Stimulated activated CD8-positive, alpha-beta memory T cell treated with anti-CD3 and anti-CD28 coated beads, Interleukin-2, amount 100 ng/mL, for 1 hour (primary cell): ENCODE measurements at places on chromosomes 4 and X.

- no peak for DNase-seq
These were observed 15.0 kb upstream of the NAT8L start for GRCh38 chr4:2044119-2044485.

- DNase-seq, result no peak
These were observed 32.7 kb downstream of the ACE2 start for GRCh38 chrX:15567886-15568616.

DNA sequence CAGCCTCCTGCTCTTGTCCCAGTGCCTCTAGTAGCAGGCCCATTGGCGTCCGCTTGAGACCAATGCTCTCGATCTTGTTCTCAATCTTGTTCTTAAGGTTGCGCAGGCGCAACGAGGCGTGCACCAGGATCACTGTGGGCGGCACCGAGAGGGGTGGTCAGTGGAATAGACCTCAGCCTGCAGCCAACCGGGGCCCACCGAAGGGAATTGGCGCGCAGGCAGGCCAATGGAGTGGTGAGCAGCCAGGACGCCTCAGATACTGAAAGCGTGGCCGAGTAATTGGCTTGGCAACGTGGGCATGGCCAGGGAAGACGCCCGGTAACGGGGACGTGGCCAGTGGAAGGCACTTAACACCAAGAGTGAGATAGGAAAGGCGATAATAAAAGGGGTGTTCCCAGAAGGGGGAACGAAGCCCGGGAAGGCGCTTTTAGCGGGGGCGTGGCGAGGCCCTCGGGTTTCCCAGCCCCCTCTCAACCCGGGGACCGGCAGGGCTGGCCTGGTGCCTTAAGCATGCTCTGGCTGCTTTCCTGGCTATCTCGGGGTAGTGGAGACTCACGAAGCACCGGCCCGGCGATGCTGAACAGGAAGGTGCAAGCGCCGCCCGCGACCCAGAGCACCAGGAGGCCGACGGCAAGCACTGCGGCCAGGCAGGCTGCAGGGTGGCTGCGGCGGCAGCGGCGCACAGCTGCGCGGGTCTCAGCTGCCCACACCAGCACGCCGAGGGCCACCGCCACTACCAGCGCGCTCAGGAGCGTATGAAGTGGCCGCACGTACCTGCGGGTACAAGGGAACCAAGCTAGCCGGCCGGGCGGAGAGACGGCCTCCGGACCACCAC is 1.7 kb downstream of the PRAF2 start:
- no peak for DNase-seq

DNA sequence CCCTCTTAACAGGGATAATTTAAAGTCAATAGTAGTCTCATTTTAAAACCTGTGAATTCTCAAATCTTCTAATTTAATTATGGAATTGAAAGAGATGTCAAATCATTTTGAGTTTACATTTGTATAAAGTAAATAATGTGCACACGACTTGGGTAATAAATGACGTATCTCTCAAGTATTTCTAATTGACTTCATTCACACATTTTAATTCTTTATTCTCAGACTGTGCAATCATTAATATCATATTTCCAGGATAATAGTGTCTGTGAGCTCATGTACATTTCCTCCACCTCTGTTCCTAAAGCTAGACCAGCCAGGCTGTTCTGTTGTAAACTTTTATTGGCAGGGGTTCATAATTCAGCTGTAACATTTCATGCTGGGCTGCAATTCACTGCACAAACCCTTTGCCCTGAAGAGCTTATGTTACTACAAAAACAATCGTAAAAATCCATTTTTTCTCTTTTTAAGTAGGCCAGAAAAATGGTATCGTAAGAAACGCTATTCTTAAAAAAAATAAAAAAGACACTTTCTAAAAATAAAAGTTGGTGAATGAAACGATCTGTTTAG is 1103.1 kb upstream of the TENM3 start:
- no peak for DNase-seq

GRCh38 chr4:119785963-119786362 is 157.4 kb upstream of the PDE5A start:
- no peak for DNase-seq

DNA sequence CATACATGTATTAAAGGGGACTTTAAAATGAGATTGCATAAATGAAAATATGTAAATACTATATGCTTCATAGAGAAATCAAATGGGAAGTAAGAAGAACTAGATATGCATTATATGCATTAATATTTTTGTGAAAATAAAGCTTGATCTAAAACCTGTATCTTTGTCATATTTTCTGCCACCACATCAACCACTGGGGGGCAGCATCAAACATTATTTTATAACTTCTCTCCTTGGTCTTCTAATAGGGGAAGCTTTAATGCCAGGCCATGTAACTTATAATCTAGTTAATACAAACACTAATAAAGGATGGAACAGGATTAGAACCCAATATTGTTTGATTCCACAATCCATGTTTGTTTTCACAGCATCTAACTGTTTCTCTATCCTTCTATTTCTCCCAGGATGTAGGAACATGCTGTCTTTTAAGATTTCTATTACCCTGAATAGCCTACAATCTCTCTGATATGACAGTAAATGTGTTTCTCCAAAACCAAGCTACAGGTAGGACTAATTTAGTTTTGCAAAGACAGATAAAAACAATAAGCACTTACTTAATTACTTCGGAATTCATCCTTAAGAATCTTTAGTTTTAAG is 10.0 kb downstream of the QRFPR start:
- no peak for DNase-seq

DNA sequence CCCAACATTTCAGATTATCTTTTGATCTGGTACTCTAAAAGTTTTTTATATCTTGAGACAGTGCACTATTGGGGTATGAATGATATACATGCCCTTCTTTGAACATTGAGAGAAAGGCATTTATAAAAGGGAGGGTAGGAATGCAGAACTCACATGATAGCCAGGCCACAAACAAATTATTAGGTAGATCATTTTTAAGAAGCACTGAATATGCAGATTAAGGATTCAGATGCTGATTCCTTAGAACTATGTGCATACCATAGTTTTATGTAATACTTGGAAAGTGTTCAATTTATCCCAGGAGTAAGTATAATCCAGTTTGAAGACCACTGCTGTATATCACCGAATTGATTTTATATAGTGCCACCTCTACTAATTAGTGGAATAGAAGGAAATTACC is 18.6 kb downstream of the CEP135 start:
- DNase-seq, result no peak

DNA sequence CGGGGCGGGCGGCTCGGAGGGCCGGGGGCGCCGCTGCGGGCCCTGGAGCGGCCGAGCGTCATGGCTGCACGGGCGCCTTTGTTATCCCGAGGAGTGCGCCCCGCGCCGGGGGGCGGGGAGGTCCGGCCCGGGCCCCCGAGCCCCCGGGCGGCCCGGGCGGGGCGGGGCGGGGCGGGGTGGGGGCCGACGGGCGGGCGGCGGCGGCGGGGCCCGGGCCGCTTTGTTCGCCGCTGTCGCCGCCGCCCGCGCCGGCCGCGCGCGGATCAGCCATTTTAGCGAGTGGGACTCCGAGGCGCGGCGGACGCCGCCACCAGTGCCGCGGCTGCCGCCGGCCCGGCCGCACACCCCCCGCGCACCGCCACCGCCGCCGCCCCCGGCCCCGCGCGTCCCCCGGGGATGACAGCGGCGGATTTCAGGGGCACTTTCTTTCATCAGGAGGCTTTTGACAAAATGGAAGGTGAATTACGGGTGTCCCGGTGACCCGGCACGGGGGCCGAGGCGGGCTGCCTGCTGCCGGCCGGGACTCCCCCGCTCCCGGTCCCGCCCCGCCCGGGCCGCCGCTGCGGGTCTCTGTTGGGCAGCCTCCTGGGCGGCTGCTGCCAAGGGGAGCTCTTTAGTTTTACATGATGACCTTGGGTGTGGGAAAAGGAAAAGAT is 1.2 kb downstream of the HMGB3 start:
- DNase-seq, result no peak

- DNase-seq, result no peak
These were observed 20.3 kb downstream of the ATP2B3 start for GRCh38 chrX:153537526-153538295.

GRCh38 chr4:13533670-13534343 is 10.5 kb downstream of the NKX3-2 start:
- no peak for DNase-seq

DNA sequence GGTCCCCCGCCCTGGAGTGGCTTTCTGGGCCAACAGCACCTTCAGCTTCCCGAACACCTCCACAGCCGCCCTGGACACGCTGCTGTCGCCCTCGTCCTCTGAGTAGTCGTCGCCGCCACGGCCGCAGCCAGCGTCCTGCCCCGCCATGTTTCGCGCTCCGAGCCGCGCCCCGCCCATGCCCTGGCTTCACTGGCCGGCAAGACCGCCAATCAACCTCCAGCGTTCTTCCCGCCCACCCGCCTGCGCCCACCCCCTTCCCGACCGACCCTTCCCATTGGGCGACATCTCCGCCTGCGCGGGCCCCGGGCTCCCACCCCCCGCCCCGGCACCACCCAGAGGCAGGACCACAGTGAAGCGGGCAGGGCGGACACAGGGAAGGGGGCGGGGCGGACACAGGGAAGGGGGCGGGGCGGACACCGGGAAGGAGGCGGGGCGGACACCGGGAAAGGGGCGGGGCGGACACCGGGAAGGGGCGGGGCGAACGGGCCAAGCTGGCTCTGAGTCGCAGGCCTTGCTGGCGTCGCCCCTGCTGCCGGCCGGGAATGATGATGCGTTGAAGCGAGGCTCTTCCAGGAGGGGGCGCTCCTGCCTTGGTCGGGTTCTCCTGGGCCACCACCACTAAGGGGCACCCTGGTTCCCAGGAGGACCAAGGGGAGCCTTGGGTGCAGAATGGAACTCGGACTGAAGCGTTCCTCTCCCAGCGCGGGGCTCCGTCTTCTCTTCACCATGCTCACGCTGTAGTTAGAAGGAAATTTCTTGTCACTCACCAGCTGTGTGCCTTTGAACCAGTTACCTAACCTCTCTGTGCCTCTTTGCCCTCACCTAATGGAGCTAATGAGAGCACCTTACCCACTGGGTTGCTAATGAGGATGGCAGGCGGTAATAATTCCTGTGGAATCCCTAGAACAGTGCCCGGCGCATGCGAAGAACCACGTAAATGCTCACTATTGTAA is at the start of gene HAUS7:
Gene HAUS7, minus strand, starts transcription at position 166 of the 953 bp plus-strand sequence. Its CDS starts 19 bp downstream, at position 147.
- peak; percentile 77 for DNase-seq

GRCh38 chr4:70183168-70183939 is 12.2 kb upstream of the ODAM start:
- DNase-seq, result no peak

- DNase-seq, result no peak
These were observed 6.4 kb downstream of the SLBP start for GRCh38 chr4:1705732-1706131.

DNA sequence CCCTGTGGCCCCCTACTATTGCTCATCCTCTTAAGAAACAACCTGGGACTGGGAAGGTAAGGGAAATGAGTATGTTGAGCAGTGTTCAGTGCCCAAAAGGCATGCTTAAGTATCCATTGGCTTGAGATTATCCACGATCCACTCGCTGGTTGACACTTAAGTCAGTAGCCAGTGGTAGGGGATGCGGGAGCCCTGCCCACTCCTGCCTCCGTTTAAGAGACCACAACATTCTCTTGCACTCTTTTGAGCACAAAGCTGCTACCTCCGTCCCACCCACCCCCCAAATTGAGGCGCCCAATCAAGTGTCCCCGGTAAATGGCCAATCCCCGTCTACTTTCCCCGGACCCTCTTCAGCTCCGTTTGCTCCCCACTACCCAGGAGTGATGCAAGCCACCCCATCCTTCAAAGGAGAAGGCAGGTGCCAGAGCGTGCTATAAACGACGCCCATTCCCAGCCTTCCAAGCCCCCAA is 25.0 kb downstream of the UTP14A start:
- no peak for DNase-seq

DNA sequence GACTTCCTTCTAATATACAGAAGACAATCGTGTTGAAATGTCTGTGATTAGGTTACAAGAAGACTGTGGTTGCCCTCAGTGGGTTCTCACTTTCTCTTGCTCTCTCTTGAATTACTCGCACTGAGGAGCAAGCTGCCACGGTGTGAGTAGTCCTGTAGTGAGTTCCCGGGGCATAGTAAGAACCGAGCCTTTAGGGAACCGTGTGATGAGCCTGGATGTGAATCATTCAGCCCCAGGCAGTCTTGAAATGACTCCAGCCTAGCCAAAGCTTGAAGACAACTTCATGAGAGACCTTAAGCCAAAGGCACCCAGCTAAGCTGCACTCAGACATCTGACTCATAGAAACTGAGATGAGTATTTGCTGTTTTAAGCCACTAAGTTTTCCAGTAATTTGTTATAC is 292.7 kb downstream of the SPOCK3 start:
- DNase-seq, result no peak

- no peak for DNase-seq
These were observed 169.7 kb downstream of the PALLD start for GRCh38 chr4:168666531-168666930.

GRCh38 chrX:18793601-18794089 is 86.2 kb downstream of the PPEF1 start:
- no peak for DNase-seq

DNA sequence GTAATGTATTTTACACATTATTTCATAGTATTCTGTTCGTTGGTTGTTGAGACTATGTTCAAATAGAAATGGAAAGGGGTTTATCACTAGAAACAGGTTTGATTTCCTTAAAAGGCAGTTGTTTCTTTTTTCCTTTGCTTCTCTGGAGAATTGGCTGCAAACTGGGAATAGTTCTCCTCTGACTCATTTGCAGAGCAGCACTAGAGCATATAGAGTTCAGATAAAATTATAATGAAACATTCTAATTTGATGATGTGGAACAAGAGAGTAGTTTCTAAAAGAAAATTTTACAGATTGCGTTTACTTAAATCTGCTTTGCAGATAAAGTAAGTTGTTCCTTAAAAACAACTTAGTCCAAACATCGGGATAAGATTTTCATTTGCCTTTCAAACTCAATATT is 29.7 kb downstream of the SYNPO2 start:
- DNase-seq, result no peak

DNA sequence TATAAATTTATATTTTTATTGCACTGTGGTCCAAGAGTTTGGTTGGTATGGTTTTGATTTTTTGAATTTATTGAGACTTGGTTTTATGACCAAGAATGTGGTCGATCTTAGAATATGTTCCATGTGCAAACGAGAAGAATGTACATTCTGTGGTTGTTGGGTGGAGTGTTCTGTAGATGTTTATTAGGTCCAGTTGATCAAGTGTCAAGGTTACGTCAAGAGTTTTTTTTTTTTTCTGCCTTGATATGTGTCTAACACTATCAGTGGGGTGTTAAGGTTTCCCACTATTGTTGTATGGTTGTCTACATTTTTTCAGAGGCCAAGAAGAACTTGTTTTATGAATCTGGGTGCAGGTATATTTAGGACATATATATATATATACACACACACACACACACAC is 10.8 kb downstream of the ETDB start:
- DNase-seq, result no peak

- DNase-seq, result no peak
These were observed 10.2 kb downstream of the BEND2 start for GRCh38 chrX:18210470-18210869.

DNA sequence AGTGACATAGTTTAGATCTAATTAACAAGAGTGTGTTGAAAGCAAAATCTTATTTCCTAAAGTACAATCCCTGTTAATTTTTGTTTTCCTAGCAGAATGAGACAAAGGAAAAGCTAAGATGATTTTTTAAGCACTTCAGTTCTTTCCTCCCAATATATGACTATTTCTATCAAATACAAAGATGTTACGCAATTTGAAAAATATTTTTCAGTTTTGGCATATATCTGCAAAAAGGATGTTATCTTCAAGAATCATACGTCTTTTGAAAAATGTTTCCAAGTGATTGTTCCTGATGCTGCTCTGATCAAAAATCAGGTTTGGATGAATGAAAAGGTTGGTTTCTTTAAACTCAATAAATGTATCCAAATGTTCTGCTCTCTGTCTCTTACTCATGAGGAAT is 486.7 kb upstream of the CPEB2 start:
- DNase-seq, result no peak

- no peak for DNase-seq
These were observed 35.9 kb downstream of the STK26 start for GRCh38 chrX:132058975-132059374.

GRCh38 chr4:155197757-155198156 is 10.7 kb upstream of the NPY2R start:
- no peak for DNase-seq
